ENCODE measurements at places on chromosomes 7 and 10.
A peak's percentile ranks its signal among the peaks of the same experiment; 100 is the strongest.

DNA sequence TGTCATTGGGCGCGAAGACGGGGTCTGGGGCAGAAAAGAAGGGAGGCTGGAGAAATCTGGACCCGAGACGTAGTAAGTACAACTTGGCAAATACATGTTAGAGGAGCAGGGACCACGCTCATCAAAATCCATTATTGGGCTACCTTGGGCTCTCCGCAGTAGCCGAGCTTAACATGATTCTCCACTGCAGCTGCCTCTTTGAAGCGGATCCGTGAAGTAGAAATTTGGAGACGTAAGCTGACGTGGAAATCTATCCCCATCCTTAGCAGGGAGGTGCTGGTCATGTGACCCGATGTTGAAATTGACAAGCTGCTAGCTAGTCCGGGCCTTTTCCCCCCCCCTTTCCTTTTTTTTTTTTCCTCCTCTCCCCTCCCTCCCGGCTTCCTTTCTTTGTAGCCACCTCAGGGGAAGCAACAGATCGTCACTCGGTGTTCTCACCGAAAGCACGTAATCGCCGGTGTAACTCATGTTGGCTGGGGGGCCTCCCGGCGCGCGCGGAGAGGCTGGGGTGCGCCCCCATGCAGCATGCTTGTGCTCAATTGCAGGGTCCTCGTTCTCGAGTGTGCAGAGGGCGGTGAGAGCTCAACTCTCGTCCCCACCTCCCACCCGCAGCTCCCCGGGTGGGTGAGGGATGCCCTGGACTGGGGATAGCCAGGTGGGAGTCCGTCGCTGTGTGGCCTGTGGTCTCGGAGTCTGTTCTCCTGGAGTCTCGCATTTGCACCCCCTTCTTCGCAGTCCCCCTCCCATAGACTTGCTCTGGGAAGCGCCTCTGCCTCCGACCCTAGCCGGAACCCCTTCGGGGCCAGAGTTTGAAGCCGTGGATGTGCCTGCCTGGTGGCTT, at the start of gene HOXA11:
HOXA11 (minus strand) TSS at position 220 of the 841 bp plus-strand sequence; CDS start at position 132, 88 bp downstream.
- no peak for DNase-seq

- DNase-seq: no peak
Measured at GRCh38 chr10:132849546-132850031, 63.6 kb upstream of the NKX6-2 start.

- no peak for DNase-seq
Measured at GRCh38 chr10:43124094-43124521, 14.1 kb upstream of the CSGALNACT2 start.

- DNase-seq: no peak
Measured at GRCh38 chr7:90869335-90869734, 273.2 kb downstream of the CDK14 start.

GRCh38 chr7:93327006-93327633, 95.0 kb downstream of the VPS50 start:
- no peak for DNase-seq

- no peak for DNase-seq
Measured at GRCh38 chr10:106440767-106441166, 723.7 kb downstream of the SORCS1 start.

DNA sequence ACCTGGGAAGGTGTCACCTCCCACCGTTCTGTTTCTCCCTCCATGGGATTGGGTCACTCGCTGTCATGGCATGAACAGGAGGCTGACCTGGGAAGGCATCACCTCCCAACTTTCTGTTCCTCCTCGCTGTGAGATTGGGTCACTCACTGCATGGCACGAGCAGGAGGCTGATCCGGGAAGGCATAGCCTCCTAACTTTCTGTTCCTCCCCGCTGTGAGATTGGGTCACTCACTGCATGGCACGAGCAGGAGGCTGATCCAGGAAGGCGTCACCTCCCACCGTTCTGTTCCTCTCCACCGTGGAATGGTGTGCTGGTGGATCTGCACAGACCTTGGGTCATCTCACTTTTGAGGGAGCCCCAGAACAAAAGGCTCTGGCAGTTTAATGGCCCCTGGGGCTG, 239.2 kb upstream of the PRKCQ start:
- no peak for DNase-seq

- no peak for DNase-seq
Measured at GRCh38 chr10:33773253-33773573, 438.7 kb upstream of the NRP1 start.

DNA sequence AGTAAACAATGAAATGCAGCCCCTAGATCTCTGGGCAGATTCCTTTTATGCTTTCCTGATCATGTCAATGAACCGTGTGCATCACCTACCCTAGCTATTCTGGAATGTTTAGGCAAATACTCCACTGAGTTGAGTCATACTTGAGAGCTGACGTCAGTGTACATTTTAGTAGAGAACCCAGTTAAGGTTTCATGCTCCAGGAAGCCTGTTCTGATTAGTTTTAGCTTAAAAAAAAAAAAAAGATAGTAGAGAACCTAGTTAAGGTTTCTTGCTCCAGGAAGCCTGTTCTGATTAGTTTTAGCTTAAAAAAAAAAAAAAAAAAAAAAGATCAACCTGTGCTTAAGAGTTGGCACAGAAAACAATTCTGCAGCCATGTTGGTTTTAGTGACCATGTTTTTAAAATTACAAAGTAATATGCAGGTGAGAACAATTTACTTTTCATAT, 3.7 kb upstream of the MCU start:
- DNase-seq: no peak

DNA sequence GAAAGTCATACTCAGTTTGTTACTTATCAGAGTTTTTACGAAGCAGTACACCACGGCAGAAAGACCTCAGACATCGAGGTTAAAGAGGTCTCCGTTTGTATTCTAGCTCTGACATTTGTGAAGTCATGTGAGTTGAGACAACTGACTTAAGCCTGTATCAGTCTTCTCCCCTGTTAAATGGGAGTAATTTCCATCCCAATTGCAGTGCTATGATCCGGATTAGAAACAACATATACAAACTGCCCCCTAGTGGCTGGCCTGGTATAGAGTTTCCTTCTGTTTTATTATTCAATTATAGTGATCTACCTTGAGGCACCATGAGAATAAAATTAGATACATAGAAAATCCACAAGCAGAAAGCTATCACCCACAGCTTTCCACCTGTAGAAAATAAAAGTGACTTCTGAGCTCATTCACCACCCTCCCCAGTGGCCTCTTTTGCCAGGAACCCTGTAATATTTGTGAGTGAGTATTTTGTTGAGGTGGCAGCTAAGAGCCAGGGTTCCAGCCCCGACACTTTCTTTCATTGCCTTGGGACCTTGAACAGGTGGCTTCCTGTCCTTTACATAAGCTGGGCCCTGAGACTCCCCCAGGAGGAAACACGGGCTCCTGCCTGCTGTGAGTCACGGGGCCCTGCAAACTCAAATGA, 607.2 kb upstream of the MGMT start:
- peak; percentile 5 for DNase-seq

DNA sequence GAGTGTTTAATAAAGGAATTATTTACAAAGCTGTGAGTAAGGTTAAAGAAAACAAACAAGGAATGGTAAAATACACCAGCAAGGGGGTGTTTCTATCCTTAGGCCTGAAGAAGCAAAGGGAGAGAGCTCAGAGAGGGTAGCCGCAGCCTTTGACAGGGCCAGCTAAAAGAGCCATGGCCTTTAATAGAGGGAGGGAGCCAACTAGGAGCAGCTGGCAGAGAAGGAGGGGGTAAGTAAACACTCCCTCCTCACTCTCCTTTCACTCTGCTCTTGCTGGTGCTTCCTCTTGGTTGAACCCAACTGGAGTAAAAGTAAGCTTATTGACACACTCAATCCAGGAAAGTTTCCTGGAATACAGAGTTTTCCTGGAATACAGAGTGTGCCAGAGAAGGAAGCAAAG, 87.5 kb downstream of the CH25H start:
- no peak for DNase-seq

DNA sequence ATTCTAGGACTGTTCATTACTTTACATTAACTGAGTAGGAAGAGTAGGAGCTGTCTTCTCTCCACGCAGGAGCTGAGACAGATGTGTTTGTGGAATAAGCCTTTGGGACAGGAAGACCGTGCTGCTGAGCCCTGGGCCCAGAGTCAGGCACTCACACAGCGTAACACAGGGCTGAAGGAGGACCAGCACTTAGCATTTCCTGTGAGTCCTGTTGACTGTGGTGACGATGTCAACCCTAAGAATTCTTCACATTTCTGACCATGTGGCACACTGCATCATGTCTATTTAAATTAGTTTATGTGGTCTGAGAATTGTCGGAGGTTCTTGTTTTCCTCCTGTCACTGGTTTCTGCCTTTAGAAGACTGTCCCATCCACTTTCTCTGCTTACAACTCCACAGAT, 117.2 kb downstream of the PIP4K2A start:
- no peak for DNase-seq

- no peak for DNase-seq
Measured at GRCh38 chr10:111612273-111612672, 535.4 kb downstream of the ADRA2A start.

DNA sequence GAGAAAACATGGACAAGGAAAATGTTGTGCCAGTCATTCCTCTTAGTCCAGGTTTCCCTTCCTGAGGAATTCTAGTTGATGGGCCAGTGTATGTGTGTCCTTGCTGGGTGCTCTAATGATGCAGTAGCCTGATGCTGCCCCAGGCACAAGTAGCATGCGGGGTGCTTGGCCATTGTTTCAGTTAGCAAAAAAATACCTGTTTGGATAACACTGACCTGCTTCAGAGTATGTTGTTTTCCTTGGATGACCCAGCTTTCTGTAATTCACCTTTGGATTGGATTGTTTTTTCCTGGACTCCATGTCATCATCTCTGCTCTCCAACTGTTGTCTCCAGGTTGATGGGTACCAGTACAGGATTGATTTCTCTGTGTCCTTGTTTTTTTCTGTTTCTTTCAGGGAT, 169.2 kb downstream of the SND1 start:
- DNase-seq: no peak

DNA sequence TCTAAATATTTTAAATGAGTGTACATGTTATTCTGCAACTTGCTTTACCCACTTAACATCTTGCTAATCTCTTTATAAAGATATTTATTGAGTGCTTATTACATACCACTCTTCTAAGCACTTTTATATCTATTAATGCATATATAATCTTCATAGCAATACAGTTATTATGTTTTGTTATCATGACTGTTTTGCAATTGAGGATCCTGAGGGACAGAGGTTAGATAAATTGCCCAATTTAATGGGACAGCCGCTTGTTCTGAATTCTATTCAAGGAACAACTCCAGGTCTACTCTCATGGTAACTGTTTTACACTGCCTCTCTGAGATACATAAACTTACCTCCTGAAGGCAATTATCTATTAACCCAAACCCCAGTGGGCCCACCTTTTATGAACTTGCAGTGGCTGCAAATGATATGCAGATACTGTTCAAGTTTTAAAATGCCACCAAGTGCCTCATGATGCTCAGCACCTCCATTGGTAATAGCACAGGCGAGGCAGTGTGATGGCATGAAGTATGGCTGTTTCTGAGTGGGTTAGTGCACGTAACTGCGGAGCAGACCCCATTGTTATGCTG, 60.5 kb downstream of the PON1 start:
- no peak for DNase-seq

DNA sequence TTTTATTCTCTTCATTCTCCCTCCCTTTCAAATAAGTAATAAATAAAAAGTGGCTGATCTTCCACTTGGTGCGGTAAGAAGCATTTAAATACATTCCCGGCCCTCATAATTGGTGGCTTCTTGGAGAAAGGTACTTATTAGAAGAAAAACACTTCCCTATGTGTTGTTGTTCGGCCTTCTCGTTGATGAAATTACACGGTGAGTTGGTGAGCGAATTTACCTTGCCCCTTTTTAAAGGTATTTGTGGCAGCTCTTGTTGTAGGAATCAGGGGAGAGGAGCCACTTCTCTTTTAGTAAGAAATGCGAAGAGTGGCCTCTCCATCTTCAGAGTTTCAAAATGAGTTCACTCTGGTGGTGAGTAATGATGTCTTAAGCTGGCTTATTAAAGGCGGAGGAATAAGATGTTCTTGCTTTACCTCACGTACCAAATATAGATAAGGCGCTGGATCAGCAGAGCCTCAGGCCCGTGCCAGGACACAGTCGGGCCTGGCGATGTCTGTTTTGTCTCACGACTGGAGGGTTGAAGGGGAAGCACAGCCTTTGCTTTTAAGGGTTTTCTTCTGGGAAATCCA, 135.9 kb downstream of the CUX1 start:
- DNase-seq: no peak

- peak; percentile 73 for DNase-seq
Measured at GRCh38 chr10:86535132-86535882, 13.7 kb upstream of the WAPL start.

DNA sequence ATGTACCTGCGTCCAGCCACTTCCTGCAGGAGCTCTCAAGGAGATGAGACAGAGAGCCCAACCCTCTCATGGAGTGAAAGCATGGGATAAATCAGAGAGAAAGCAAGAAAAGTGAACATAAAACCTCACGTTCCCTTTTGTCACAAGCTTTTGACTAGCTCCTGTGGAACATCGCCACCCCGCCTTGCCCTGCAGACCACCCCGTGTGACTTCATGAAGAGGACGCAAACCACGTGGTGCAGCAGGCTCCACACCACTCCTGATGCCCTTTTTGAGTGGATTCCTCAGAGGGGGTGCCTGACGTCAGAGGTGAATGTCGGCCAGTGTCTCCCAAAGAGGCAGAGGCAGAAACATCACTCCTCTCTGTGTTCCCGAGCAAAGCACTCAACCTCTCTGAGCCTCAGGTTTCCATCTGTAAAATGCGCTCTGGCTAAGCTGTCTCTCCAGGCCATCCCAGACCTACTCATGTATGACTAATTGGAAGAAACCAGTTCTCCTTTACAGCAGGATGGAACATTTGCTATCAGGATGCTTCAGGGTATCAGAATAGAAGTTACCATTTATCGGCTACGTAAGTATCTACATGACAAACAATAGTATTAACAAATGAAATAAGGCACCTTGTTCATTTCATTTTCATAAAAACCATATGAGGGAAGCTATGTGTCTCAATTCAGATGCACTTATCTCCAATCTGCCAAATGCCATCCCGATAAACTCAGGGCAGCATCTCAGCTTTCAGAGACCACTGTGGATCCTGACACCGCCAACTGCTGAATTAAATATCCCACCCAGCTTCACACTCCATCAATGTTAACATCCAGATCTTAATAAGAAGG, 5.3 kb downstream of the ZNF488 start:
- no peak for DNase-seq

DNA sequence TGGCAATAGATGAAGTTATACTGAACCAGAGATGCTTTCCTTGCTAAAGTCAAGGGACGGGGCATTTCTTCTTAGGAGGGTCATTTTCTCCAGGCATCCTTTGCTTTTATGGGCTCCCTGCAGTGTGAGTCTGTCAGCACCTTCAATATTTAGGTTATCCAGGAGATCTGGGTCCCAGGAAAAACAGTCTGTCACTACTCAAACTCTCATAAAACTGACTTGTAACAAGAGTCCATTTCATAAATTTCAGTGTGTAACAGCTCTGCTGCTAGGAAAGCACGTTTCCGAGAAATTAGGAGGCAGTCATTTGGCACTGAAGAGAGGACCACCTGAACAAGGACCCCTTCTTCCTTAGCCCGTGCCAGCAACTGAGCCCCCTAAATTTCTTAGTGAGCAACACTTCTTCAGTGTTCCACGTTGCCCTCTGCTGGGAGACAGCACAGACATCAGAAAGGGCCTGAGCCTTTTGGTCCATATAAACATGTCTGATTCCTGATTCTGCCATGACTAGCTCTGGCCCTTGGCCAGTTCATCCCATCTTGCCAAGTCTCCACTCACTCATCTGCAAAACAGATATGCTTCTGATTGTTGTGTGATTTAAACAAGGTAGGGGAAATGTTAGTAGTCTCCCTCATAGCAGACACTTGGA, 7.2 kb downstream of the GCC1 start:
- DNase-seq: peak; percentile 6
